ENCODE measurements at places on chromosomes 4 and X.

GRCh38 chr4:156038772-156039171 is 85.1 kb upstream of the CTSO start:
- DNase-seq, result no peak

DNA sequence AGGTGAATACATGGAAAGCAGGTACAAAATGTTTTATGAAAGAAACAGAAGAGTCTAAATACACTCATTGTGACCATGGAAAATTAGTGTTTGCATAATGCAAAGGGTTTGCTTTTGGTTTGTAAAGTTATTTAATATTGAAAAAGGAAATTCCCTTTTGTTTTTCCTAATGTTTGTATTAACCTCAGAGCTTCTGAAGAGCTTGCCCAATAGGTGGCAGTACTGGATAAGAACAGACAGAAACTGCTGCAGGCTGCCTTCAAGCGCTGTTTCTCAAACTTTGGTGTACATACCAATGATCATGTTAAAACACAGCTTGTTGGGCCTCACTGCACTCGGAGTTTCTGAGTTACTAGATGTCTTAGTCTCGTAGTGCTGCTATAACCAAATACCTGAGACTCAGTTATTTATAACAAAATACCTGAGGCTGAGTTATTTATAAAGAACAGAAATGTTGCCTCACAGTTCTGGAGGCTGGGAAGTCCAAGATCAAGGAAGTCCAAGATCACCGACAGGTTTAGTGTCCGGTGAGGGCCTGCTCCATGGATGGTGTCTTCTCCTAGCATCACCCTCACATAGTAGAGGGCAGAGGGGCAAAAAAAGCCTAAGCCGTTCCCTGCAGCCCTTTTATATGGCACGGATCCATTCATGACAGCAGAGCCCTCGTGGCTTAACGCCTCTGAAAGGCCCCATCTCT is 54.2 kb downstream of the SUPT20HL2 start:
- peak; percentile 79 for DNase-seq

GRCh38 chr4:139899346-139899745 is 233.7 kb downstream of the MGST2 start:
- DNase-seq, result no peak

DNA sequence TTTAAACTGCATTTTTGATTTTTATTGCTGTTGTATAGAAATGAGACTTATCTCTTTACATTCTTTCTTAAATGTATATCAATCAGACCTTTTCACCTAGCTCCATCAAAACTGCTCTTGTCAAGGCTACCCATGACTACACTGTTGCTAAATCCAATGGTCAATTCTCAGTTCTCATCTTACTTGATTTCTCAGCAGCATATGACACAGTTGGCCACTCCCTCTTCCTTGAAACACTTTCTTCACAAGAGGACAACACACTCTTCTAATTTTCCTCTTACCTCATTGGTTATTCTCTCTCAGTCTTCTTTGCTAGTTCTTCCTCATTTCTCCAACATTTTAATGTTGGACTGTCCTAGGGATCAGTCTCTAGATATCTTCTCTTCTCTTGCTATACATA is 94.1 kb upstream of the CITED1 start:
- DNase-seq, result peak; percentile 10

GRCh38 chr4:84915396-84915780 is 51.1 kb downstream of the WDFY3 start:
- DNase-seq, result peak; percentile 17

- DNase-seq, result no peak
Measured at GRCh38 chr4:24013668-24014422, 124.0 kb upstream of the PPARGC1A start.

- no peak for DNase-seq
Measured at GRCh38 chr4:32986236-32986635, 2266.1 kb downstream of the PCDH7 start.

GRCh38 chrX:69995362-69996112 is 54.2 kb downstream of the AWAT2 start:
- DNase-seq, result no peak

- peak; percentile 42 for DNase-seq
Measured at GRCh38 chrX:129842510-129843208, 1.0 kb downstream of the ZDHHC9 start.

DNA sequence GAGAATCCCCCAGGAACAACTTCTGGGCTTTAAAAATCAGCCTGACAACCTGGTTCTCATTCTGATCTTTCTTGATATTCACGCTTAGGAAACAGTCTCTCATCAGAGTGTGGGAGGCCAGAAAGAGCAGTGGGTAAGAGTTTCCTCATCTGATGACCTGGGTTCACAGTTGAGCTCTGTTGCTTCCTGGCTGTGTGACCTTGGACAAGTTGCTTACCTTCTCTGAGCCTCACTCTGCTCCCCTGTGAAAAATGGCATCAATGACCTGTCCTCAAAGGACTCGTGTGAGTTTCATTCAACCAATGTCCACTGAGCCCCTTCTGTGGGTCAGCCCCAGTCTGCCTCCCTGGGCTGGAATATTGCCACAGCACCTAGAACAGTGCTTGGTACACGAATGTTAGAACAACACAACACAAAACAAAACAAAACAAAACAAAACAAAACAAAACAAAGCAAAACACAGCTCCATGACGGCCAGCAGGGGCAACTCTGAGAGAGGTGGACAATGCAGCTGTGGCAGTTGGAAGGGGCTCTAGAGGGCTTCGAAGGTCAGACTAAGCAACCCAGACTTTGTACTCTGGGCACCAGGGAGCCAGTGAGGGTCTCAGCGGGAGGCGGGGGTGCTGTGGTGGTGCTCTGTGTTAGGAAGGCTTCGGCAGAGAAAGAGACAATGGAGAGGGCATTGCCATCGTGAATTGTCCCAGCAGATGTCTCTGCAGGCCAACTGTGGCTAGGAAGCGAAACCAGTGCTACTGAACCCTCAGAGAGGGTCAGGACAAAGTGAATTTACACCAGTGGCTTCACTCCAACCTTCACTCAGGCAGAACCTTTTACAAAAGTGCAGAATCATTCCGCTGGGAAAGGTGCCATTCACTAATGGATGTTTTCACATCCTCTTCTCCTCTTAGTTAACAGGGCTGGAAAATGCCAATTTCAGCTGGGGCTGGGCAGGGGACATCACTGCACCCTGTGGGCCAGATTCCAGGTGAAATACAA is 14.3 kb upstream of the C4orf50 start:
- no peak for DNase-seq
